CD8-positive, alpha-beta T cell (primary cell): ENCODE measurements at places on chromosomes 11 and 22.

DNA sequence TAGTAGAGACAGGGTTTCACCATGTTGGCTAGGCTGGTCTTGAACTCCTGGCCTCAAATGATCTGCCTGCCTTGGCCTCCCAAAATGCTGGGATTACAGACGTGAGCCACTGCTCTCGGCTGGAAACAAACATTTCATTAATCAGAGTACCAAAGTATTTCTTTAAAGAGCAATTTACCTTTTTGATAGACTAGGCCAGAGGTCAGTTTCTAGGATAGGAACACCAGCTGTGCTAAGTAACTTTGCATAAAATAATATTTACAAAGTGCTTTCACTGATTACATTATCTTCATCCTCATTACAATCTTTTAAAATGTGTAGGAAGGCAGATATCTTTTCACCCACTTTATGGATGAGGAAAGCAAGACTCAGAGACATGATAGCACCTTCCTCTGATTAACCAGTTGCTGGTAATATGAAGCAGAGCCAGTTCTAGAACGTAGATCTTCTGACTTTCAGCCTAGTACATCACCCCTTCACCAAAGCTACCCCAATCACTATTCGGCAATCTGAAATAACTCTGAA, 355.2 kb downstream of the SOX6 start:
- no peak for DNase-seq

DNA sequence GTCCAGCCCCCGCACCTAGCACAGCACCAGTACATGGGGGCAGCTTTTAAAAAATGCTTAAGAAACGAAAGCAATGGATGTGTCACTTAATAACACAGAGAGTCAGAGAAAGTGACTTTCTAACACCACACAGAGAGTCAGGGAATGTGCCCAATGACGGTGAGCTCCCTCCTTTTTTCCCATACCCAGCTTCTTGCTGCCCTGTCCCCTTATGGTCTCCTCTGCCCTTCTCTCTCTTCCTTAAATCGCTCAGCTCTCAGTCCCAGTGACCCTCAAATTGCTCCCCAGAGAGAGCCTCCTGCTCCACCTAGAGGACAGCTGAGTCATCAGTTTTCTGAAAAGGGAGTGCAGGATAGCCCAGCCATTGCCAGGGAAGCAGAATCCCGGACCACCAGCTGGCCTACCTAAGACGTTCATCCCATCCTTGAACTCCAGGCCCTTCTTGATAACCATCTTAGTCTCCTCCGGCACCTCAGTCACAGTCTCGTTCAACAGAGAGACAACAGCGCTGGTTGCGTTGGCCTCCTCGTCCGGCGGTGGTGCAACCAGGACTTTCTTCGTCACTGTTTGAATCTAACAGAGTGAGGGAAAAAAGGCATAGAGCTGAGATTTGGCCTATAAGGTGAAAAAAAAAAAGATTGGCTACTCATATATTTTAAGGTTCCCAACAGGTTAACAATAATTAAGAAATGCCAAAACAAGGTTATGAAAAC, 113.5 kb downstream of the SLC1A2 start:
- peak; percentile 76 for DNase-seq

GRCh38 chr11:68581439-68581838, 102.9 kb upstream of the GAL start:
- DNase-seq: no peak

- no peak for DNase-seq
Observed at GRCh38 chr11:133660202-133660568, 127.9 kb upstream of the OPCML start.

DNA sequence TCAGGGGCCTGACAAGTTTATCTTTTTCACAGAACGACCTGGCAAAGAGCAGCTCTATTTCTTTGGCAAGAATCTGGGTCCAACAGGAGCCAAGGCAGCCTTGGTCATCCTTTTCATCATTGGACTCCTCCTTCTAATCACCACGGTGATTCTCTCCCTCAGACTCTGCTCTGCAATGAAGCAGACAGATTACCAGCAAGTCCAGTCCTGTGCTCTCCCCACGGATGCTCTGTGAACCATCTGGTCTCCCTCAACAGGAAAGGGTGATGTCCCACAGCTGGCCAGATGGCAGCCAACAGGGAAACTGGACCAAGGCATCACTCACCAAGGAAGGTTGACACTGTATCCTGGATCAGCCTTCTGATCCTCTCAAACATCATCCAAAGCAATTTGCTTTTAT, 17.0 kb upstream of the PANX1 start:
- DNase-seq: no peak

DNA sequence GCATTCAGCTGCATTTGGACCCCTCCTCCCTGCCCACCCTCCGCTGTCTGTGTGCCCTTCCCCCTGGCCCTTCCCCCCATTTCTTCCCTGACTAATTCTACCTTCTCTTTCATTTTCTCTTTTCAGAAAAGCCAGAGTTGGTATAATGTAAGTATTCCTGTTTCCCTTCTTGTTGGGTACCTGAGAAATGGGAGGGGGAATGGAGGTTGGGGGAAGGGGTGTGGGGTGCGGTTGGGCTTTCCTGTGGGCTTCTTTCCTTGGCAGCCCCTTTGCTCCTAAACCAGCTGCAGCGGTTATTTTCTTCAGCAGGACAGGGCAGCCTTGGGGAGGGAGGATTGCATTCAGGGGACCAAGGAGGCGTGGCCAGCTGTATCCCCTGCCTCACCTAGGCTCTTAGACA, 70.2 kb downstream of the SCN3B start:
- DNase-seq: no peak

DNA sequence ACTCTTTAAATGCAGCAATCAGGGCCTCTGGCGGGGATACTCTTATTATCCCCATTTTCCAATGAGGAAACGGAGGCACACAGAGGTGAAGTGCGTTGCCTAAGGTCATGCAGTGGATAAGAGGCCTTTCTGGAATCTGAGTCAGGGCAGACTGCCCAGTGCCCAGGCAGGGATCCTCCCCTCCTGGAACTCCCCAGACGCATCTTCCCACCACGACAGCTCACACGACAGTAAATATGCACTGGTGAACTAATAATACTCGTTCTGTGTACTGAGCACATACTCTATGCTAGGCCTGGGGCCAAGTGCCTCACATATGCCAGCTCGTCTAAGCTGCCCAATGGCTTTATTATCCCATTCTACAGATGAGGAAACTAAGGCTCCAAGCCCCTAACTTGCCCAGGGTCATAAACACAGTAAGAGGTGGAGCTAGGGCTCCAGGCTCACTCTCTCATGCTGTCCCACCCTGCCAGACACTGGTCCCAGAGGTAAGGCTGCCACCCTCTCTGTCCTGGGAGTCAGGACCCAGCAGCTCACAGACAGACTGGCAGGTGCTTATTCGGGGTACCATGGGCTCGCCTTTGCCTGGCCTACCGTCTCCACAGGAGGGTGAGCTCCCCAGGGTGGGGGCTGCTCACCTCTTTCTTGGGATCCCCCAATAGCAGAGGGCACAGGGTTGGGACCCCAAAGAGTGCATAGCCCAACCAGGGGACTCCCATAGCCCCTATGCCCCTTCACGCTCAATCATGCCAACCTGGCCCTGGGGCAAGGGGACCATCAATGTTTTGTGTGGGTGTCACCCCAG, 2.3 kb downstream of the IL2RB start:
- DNase-seq: no peak

- DNase-seq: no peak
Observed at GRCh38 chr22:44497218-44497904, 672 bp downstream of the RTL6 start.

DNA sequence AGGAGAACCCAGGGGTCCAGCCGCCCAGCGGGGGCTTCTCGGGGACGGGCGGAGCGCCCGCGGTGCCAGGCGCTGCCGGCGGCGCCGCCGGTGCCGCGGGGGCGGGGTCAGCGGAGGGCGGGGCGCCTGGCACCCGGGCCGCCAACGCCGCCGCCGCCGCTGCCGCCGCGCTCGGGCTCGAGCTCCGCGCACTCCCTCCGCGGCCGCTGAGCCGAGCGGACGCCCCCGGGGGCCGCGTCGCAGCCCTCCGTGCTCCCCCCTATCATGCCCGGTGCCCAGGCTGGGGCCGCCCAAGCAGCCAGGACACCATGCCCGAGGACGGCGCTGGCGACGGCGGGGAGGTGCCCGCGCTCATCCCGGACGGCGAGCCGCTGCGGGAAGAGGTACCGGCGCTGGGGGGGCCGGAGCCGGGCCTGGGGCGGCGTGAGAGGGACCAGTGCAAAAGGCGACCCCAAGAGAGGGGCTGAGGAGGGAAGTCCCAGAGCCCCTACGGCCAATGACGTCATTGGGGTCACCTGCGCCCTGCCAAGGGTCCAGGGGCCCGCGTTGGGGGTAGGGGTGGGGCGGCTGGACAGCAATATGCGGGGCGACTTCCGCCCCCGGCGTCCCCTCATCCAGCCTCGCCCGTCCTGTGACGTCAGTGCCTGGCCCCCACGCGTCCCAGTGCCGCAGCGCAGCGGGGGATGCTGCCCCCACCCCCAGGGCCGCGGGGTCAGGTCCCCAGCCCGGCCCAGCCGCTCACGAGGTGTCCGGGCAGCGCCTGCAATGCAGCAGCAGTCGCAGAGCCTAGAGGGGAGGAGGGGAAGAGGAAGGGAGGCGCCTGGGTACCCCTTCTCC, at the start of gene TMEM151A:
TMEM151A (plus strand) TSS at position 189 of the 837 bp plus-strand sequence; CDS start at position 309, 120 bp downstream.
- DNase-seq: no peak

DNA sequence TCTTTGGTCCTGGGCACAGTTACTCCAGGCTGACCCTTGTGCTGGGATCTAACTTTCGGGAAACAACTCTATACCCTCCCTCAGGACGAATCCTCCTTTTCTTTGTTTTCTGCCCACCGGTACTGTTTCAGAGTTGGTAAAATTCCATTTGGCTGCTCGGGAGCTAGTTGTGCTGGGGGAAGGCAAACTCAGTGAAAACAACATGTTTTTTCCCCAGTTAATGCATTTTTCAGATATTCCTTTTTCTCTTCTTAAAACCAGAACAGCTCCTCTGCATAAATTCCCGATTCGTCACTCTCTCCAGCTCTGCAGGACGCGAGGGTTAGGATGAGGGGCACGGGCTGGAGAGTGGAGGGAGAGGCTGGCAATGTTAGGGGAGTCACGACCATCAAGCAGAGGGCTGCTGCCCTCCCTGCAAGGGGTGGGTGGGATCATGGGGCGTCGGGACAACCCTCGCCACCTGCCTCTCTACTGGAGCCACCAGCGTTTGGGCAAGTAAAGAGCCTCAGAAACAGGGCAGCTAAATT, 31.3 kb downstream of the LRRC10B start:
- no peak for DNase-seq

DNA sequence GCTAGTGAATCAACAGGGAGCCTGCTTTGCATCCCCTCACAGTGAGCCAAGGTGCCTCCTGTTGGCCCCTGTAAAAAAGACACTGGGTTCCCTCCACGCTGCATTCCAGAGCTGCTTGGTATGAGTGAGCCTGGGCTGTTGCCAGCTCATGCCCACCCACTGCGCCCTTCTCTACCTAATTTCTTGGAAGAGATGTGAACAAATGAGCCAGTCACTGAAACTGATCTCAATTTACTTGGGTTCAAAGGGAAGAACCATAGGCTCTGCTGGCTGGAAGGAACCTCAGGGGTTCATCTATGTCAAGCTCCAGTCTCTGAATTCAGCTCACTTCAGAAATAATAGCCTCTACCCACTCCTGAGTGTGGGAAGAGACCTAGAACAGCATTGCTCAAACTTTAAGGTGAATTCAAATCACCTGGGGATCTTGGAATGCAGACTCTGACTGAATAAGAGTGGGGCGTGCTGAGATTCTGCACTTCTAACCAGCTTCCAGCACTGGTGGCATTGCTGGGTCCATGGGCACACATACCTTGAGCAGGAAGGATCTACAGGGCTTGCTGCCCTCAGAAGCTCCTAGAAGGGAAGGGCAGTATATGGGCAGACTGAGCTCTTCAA, 5.4 kb upstream of the TMPRSS4 start:
- DNase-seq: no peak

GRCh38 chr11:70573701-70574151, 175.4 kb downstream of the CTTN start:
- DNase-seq: no peak

DNA sequence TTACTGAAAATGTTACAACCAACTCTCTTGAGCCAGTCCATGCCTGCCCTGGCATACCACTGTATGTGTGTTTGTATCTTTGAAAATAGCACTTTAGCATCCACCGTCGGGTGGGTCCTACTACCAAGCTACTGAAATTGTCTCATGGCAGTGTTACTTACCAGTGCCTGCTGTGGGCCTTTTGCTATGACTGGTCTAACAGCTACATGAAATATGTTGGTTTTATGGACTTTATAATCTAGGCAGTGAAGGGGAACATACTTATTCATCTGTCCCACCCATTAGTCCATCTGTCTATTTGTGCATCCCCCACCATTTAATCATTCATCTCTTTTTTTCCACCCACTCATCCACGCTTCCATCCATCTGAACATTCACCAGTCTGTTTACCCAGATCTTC, 106.0 kb downstream of the NAV2 start:
- no peak for DNase-seq

GRCh38 chr11:111735262-111736116, 30.7 kb downstream of the PPP2R1B start:
- DNase-seq: no peak

DNA sequence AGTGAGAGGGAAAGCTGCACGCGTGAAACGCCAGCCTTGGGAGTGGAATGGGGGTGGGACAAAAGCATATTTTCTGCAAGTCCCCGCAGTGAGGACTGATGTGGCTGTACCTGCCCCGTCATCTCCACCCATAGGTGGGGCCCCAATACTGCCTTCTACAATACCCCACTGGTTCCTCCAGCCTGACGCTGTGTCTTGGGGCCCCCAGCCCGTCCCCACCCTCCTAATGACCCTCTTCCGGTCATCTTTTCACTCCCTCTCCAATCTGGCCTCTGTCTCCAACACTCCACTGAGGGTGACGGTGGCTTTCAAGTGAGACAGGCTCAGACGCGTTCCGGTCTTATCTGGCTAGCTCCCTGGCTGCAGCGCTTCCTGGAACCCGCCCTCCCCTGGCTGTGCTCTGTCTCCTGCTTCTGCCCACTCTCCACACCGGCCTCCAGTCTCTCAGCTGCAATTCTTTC, 104.2 kb downstream of the MICAL3 start:
- no peak for DNase-seq

DNA sequence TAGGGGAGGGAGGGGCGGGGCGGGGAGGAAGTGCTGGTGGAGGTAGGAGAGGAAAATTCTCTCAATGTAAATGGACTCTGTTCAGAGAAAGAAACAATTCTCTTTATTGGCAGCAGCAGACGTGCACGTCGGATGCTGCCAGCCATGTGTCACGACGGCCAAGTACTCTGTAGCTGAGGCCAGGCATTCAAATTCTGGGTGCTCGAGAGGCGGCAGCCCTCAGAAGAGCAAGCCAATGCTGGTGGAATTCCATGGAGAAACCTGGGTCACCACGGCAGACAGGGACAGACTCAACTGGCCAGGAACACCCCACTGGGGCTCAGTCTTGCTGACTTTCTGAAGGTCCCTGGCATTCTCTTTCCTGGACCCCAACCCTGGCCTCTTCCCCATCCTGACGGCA, 90.8 kb downstream of the ABTB2 start:
- DNase-seq: no peak
